Thyroid gland (tissue), 4 donors: ENCODE measurements at places on chromosomes 3 and 15. TPM values are rescaled to one million over a fixed set of nuclear protein-coding genes. Genes with fewer than 3 reads are reported as not detected.

- DNase-seq = no peak
- H3K36me3 ChIP-seq = no peaks in the 10 kb centered on the region
- H3K4me3 ChIP-seq = no peak overlapping the region
- peaks cover 26% of the 10 kb centered on the region for H3K4me1 ChIP-seq
- no peaks in the 10 kb centered on the region for H3K27me3 ChIP-seq
Observed at GRCh38 chr3:15361494-15362214, 29.3 kb upstream of the SH3BP5 start.

Gene NOX5
- 0.88 TPM for total RNA-seq

Gene NTRK3
- 0.94 TPM for total RNA-seq

DNA sequence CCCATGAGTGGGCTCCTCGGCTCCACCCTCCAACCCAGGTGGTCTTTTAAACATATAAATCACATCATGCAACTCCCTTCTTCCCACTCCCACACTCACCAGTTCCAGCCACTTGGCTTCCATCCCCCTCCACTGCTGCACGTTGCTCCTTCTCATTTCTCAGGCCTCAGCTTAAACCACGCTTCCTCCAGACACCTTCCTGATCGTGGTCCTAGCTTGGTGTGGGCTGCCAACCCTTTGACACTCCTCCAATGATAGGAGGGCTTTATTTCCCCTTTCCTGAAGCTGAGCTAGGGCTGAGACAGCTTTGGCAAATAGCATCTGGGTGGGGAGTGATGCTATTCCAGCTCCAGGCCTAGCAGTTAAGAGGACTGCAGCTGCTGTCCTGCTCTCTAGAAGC, 130.1 kb downstream of the SRGAP3 start:
- H3K4me1 ChIP-seq = no peaks in the 10 kb centered on the region
- H3K27ac ChIP-seq = no peak overlapping the region
- no peak for DNase-seq
- no peaks in the 10 kb centered on the region for H3K36me3 ChIP-seq

- no peak for DNase-seq
- H3K4me1 ChIP-seq = no peaks in the 10 kb centered on the region
- no peaks in the 10 kb centered on the region for H3K36me3 ChIP-seq
- H3K27me3 ChIP-seq = no peaks in the 10 kb centered on the region
- no peak overlapping the region for H3K27ac ChIP-seq
- no peak overlapping the region for H3K4me3 ChIP-seq
Observed at GRCh38 chr15:85828874-85829273, 34.1 kb upstream of the KLHL25 start.

Gene MKRN3
- not detected for total RNA-seq

DNA sequence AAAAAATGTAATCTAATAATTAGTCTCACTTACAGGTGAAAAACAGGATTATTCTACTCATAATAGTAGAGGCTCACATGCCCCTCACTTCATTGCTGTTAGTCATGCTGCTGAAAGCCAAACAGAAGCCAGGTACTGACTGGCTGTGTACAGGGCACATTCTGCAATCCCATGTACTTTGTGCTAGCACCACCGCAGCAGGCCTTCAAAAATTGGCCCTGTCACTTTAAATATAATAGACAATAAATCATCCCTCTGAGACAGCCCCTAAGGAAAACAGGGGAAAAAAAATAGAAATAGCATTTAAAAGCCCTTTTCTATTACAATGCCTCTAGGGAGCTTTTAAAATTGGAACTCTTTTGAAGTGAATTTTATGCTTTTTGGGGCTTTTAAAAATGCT, 723.8 kb downstream of the TUSC7 start:
- no peak for DNase-seq
- H3K27me3 ChIP-seq = no peaks in the 10 kb centered on the region
- no peaks in the 10 kb centered on the region for H3K4me1 ChIP-seq
- no peak overlapping the region for H3K4me3 ChIP-seq
- H3K27ac ChIP-seq = no peak overlapping the region

DNA sequence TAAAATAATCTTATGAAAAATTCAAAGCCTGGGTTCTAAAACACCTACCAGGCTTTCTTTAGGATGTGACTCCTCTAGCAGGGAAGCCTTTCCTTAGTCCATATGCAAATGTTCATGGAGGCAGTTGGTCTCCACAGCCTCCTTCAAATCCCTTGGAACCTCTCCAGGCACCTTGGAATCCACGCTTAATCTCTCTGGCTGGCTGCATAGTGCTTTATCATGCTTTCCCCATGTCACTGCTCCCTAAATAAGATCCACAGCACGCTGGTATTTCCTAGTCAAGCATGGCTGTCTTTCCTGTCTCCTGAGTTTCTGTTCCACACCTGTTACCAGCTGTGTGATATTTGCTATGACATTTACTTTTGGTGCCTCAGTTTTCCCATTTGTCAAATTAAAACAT, 71.3 kb downstream of the CLSTN2 start:
- no peaks in the 10 kb centered on the region for H3K36me3 ChIP-seq
- no peak overlapping the region for H3K27ac ChIP-seq
- no peaks in the 10 kb centered on the region for H3K27me3 ChIP-seq

DNA sequence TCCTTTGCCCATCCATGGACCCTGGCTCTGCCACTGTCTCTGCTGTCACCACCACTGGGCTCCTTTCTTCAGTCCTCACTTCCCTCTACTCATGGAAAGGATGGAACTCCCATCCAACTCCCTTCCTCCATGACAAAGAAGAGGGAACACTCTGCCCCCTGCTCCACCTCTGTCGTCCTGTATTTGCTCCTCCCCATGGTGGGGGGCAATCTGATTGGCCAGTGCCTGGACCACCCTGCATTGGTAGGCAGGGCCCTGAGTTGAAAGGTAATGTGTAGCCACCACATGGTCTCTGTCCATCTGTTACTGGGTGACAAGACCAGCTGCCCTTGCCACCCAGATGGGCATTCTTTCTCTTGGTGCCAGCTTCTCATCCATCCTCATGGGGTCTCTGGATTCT, 20.7 kb upstream of the HEG1 start:
- no peak overlapping the region for H3K27ac ChIP-seq
- no peak overlapping the region for H3K4me3 ChIP-seq
- no peaks in the 10 kb centered on the region for H3K4me1 ChIP-seq

DNA sequence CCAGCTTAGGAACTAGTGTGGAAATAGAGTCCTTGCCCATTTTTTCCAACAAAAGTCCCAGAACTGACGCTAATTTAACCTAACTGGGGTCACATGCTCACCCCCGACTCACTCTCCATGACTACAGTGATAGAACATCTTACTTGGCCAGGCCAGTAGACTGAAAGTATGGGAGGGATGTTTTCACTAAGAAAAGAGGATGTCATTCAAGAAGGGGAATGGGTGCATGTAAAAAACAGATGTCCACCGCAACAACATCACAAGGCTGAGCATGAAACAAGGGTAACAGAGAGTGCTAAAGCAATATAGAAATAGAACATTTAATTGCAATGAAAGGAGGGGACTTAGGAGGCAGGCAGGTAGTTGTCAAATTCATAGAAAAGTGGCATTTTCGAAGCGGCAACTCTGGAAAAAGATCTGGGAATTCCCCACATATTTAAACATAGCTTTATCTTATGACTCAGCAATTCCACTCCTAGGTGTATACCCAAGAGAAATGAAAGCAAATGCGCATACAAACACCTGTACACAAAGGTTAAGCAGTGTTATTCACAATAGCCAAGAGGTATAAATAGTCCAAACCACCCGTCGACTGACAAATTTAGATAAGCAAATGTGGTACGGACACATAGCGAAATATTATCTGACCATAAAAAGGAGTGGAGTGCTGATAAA, 41.1 kb upstream of the UBE2E2 start:
- H3K27ac ChIP-seq = no peak overlapping the region
- peaks cover 6% of the 10 kb centered on the region for H3K4me1 ChIP-seq
- no peaks in the 10 kb centered on the region for H3K36me3 ChIP-seq
- no peak overlapping the region for H3K4me3 ChIP-seq

Gene WWTR1
- total RNA-seq = 87.6 TPM

Gene MYO5A
- total RNA-seq = 42.6 TPM

GRCh38 chr3:72830452-72831223, 17.6 kb downstream of the SHQ1 start:
- no peaks in the 10 kb centered on the region for H3K4me1 ChIP-seq
- no peaks in the 10 kb centered on the region for H3K36me3 ChIP-seq
- no peak overlapping the region for H3K4me3 ChIP-seq
- no peak for DNase-seq

- no peaks in the 10 kb centered on the region for H3K36me3 ChIP-seq
- H3K27ac ChIP-seq = no peak overlapping the region
- H3K4me1 ChIP-seq = no peaks in the 10 kb centered on the region
- DNase-seq = no peak
- no peaks in the 10 kb centered on the region for H3K27me3 ChIP-seq
Observed at GRCh38 chr3:18790384-18790783, 357.9 kb upstream of the KCNH8 start.
